DMS 273 treated with DMSO at 0.1 percent for 48 hours (cell line): ENCODE measurements at places on chromosomes 6 and 20.

GRCh38 chr6:100346828-100347227, 117.9 kb downstream of the SIM1 start:
- no peak for DNase-seq

- DNase-seq, result peak; percentile 46
Observed at GRCh38 chr6:22956029-22956681, 386.8 kb downstream of the HDGFL1 start.

GRCh38 chr6:131062241-131063027, 611 bp downstream of the EPB41L2 start:
- no peak for DNase-seq

GRCh38 chr20:38831995-38832620, 26.6 kb downstream of the PPP1R16B start:
- DNase-seq, result no peak

DNA sequence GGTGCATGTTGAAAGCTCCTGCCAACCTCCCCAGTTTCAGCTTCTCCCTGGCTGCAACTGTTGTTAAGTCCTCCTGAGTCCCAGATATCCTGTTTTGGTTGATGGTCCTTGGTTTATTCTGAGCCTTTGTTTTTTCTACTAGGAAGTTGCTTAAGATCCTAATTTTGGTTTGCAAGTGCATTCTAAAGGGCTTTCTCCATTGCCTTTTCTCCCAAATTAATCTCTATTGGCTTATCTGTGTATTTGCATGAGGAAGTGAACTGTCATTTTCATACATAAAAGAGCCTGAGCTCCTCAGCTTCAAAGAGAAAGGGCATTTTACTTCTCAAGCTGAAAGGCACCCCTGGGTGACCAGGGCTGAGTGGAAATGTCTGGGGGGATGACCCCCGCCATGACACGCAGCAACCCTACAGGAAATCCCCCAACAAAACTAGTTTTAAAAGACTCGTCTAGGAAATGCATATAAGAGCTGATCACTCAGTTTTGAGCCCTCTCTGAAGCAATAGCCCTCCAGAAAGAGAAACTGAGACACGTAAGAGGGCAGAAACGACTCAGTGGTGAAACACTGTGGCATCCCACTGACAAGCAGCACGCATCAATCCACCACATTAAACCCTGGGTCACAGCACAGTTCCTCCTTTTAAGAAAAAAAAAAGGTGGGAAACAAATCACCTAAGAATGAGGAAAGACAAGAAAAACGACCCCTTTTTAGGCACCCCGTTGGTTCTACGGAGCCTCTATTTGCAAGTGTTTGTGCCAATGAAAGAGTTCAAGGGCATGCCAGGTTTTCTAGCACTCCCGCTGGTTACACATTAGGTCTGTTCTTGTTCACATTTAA, 140.9 kb downstream of the THBS2 start:
- DNase-seq, result no peak

DNA sequence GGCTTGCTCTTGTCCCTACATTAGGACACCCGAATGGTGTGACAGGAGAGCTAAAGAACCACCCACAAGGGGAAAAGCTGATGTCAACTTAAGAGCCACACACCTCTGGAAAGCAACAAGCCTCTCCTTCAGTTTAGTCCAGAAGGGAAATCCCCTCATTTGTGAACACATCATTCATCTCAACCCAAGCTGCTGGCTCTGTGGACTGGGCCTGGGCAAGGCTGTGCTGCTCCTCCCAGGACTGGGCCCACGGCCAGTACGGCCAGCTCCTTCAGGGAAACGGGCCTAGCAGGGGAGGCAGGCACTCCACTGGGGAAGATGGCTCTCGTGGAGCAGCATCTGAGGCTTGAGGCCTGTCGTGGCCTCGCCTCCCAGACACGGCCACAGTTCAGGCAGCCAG, 12.8 kb upstream of the SLC4A11 start:
- DNase-seq, result no peak
